ENCODE measurements at places on chromosomes 7 and 10.

DNA sequence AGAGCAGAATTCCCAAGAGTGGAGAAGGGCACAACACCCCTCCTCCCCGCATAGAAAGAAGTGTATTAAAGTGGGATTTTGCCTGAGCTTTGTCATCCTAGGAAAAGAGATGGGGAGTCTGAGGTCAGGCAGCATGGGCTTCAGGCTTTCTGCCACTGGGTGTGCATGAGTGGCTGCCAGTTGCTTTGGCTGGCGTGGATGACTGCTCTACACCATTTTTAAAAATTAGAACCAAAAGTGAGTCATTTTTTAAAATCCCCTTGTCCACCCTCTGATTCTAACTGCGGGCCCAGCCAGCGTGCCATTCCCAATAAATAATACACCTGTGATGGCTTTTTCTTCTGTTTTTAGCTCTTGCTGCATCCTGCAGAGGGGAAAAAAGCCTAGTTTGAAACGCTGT lies 13.4 kb downstream of the SLC29A3 start:
- no peak for DNase-seq

- no peak for DNase-seq
Measured at GRCh38 chr10:81026591-81026990, 488.9 kb downstream of the SH2D4B start.

GRCh38 chr7:118059209-118059608 lies 124.8 kb upstream of the LSM8 start:
- no peak for DNase-seq

GRCh38 chr7:21146642-21147423 lies 281.1 kb upstream of the SP4 start:
- DNase-seq: no peak

DNA sequence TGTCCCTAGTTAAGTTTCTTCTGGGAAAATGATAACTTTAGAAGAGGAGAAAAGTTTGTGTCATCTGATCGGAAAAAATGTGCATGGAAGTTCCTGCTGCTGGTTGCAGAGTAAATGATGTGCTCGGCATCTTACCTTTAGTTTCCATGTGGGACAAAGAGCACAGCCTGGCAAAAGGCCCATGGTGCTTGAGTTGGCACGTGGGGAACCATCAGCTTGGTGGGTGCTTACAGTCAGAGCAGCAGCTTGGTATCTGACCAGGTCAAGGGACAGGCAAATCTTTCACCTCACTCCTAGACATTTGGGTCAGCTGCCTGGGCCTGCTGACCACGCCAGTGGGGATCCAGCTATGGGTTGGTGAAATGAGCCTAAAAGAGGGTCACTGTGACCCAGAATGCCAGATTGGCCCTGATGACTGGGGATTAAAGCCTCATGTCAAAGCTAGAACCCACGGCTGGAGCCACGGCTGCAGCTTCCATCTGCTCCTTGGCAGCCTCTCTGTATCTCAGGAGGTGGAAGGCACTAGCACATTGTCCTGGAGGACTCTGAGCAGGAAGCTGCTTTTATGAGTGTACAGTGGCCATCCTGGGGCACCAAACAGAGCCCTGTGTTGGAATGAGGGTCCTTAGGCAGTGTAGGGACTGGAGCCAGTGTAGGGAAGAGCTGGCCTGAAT lies 24.7 kb downstream of the VWC2 start:
- no peak for DNase-seq

DNA sequence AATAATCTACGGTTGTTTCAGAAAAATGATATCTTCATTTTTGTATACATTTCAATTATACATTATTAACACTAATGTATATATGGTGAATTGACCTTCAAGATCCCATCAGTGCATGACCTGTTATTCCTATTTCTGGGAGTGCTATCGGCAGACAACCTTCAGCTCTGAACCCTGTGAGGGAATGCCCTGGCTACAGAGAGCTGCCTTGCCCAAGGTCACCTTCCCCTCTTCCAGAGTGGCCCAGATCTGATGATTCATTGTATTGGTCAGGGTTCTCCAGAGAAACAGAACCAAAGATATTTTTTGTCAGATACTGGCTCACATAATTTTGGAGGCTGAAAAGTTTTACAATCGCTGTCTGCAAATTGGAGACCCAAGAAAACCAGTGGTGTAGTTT lies 235.5 kb downstream of the ZNF92 start:
- no peak for DNase-seq

GRCh38 chr7:102467581-102468477 lies 3.0 kb downstream of the LRWD1 start:
- DNase-seq: no peak

- no peak for DNase-seq
Measured at GRCh38 chr10:50625649-50626132, 1.9 kb upstream of the SGMS1 start.

GRCh38 chr10:11050301-11051287 lies 32.9 kb downstream of the CELF2 start:
- no peak for DNase-seq

DNA sequence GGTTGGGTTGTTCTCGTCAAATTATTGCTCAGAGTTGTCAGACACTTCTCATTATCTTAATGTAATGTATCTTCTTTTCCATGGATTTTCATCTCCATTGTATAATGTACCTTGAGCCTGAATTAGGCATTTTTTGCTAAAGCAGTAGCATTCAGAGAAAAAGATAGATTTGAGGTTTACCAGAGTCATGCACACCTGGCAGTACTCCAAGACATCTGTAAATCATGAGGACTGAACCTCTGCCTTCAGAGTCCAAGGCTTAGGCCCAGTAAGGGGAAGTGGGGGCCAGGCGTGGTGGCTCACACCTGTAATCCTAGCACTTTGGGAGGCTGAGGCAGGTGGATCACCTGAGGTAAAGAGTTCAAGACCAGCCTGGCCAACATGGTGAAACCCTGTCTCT lies 624.3 kb upstream of the MBL2 start:
- DNase-seq: no peak

DNA sequence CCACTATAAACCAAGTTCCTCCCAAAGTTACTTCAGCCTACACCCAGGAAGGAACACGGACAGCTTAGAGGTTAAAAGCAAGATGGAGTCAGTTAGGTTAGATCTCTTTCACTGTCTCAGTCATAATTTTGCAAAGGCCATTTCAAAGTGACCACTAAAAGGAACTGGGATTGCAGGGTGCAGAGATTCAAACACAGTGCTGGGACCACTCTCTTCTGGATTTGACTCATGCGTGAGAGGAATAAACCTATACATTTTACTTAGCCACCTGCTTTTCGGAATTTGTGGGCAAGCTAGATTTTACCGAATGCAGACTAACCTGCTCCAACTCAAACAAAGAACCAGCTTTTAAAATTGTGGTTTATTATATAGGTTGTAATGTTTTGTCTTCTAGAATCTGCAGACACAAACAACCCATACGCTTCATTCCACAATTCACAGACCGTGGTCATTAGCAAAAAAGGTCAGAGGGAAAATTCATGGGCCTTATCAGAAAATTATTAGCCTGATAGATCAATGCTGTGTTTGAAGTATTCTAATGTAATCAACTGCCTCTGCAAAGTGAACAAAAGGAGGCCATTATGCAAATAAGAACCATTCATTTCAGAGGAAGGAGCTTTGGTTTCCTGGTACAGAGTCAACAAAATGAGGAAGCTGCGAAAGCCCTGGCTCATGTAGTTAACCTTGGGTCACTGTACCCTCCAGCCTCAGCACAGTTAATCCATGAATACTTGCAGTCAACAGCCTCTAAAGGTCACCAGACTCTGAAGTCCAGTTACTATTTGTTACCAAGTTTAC lies 342.7 kb upstream of the KLF6 start:
- DNase-seq: no peak

DNA sequence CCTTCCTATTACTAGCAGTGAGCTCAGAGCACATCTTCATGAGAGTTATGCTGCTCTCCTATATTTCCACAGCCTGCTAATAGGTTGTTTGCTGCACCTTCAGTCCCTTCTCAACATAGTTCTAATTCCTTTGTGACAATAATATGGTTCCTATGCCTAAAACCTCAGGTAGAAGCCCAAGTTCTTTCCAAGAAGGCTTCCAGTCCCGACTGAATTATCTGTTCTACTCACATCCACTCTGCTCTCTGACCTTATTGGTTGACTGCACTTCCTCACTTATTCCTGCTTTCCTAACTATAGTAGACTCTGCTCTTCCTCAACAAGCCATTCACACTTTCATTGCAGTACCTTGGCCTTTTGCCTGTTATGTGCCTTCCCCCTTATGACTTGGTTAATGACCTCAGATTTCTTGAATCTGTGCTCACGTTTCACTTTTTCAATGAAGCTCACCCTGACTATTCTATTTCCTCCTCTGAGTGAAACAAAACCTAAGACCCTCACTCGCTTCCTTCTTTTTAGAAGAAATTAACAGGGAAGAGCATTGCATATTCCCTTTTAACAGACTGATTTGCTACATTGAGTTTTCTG lies 132.7 kb downstream of the MDFIC start:
- no peak for DNase-seq

DNA sequence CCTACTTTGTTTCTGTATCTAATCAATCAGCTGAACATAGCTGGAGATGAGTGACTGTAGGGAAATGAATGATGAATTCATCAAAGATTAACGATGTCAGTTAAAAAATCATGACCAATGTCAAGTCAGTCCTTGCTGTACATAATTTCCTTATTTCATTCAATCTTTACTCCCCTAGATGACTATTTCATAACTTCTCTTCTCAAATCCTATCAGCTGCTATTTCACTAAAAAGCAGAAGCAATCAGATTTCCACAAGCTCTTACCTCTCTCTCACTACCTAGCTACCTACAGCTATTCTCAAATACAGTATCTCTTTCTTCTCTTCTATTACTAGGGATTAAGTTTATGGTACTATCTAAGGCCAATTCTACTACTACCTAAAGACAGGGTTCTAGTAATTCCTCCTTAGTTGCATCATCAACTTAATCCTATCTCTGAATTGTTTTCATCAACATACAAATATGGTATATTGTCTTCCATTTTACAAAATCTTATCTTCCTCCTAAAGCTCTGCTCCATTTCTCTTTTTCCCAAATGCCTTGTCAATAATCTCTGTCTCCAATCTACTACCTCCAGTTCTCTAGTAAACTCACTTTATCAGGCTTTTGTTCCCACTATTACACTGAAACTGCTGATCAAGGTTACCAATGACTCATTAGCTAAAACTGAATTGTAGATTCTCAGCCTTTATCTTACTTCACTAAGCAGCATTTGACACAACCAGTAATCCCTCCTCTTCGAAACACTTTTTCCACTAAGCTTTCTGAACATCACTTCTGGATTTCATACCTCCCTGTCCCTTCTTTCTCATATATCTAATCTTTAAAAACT lies 28.4 kb downstream of the JMJD1C start:
- DNase-seq: no peak

GRCh38 chr10:125104559-125104958 lies 55.8 kb downstream of the CTBP2 start:
- no peak for DNase-seq

DNA sequence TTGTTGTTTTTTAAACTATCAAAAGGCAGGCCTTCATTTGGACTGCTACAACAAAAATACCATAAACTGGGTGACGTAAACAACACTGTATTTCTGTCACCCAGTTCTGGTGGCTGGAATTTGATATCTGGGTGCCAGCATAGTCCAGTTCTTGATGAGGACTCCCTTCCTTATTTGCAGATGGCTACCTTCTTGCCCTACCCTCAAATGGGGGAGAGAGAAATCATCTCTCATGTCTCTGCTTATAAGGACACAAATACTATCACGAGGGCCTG lies 25.2 kb downstream of the ACTA2 start:
- no peak for DNase-seq

GRCh38 chr10:118581340-118581739 lies 14.1 kb downstream of the PRLHR start:
- DNase-seq: no peak

- no peak for DNase-seq
Measured at GRCh38 chr10:97597778-97598177, 8.3 kb downstream of the C10orf62 start.

DNA sequence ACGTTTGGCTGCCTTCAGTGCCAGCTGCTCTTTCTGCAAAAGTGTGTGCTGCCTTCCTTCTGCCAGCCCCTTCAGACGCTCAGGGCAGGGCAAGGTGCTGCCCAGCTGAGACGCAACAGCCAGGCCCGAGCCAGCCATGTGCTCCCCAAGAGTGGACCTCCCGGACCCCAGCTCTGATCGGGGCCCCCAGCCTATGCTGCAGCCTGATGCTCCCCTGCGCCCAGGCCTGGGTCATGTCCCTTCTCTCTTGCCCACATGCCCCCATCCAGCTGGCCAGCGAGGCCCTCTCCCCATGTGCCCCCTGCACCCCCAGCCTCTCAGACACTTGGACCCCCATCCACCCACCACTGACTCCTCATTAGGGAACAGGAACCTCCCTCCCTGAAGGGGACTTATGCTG lies 17.8 kb downstream of the WDR86 start:
- DNase-seq: no peak

GRCh38 chr10:16741540-16741939 lies 75.7 kb downstream of the RSU1 start:
- no peak for DNase-seq

GRCh38 chr10:88820748-88821401 lies 18.3 kb downstream of the LIPM start:
- no peak for DNase-seq

DNA sequence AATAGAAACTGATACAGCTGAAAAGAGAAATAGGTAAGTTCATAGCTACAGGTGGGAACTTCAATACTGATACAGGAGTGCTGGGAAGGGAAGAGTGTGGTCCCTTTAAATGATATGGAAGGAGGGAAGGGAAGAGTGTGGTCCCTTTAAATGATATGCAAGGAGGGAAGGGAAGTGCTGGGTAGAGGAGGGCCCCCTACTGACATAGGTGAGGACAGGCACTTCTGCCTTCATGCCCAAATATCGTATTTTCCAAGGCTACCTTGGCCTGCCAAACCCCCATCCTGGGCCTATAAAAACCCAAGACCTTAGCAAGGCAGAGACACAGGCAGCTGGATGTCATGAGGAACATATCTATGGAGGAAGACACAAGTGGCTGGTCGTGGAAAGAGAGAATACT lies 92.3 kb downstream of the MAGI2 start:
- DNase-seq: no peak

DNA sequence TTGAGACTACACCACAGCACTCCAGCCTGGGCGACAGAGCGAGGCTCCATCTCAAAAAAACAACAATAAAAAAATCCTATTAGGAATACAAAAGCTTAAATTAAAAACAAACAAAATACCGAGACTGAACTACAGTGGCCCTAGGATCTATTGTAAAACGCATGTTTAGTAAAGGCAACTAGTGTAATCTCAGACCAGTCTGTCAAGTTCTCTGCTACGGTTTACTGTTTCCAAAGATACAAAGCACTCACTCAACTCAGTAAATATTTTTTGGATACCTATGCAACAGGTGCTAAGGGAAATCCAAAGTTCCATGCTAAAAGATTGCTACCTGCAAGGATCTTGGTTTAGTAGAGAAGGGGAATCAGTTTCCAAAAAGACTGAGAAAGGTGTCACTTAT lies 3.4 kb upstream of the MIOS start:
- no peak for DNase-seq

GRCh38 chr7:44994877-44995554 lies 5.0 kb upstream of the CCM2 start:
- no peak for DNase-seq

- peak; percentile 79 for DNase-seq
Measured at GRCh38 chr7:131654668-131655326, 98.4 kb upstream of the PODXL start.

GRCh38 chr7:5681979-5682546 lies 99.4 kb downstream of the RNF216 start:
- DNase-seq: no peak

- DNase-seq: no peak
Measured at GRCh38 chr7:25858525-25859411, 293.2 kb upstream of the NFE2L3 start.

Measured in activated T-cell treated with anti-CD3 and anti-CD28 coated beads for 4 hours (primary cell).